ENCODE measurements at places on chromosomes 16 and 17. TPM values are rescaled to one million over a fixed set of nuclear protein-coding genes. Genes with fewer than 3 reads are reported as not detected.

Gene ZNF205
- total RNA-seq: 14.7 TPM

Gene JMJD6
- 29.2 TPM for total RNA-seq

Gene LGALS9
- 159 TPM for total RNA-seq

Gene RNF227
- 9.3 TPM for total RNA-seq
